ENCODE measurements at places on chromosomes 2 and 18. TPM values are rescaled to one million over a fixed set of nuclear protein-coding genes. Genes with fewer than 3 reads are reported as not detected.

Gene XIRP2
- total RNA-seq, result not detected

Gene BUB1
- 0.89 TPM for total RNA-seq

DNA sequence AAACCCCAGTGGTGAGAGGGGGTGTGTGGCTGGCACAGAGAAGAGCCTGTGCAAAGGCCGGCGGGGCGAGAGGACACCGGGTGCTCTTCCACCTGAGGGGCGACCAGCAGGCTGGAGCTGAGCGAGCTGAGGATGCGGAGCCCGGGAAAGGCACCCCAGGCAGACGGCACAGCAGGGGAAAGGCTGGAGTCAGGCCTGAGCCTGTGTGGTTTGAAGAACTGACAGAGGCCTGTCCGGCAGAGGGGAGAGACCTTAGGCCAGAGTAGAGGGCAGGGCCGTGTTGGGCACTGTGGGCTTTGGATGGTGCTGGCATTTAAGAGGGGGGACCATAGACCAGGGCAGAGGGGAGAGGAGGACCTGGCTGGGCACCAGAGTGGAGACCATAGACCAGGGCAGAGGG is 149.8 kb downstream of the RTP5 start:
- no peak for DNase-seq

DNA sequence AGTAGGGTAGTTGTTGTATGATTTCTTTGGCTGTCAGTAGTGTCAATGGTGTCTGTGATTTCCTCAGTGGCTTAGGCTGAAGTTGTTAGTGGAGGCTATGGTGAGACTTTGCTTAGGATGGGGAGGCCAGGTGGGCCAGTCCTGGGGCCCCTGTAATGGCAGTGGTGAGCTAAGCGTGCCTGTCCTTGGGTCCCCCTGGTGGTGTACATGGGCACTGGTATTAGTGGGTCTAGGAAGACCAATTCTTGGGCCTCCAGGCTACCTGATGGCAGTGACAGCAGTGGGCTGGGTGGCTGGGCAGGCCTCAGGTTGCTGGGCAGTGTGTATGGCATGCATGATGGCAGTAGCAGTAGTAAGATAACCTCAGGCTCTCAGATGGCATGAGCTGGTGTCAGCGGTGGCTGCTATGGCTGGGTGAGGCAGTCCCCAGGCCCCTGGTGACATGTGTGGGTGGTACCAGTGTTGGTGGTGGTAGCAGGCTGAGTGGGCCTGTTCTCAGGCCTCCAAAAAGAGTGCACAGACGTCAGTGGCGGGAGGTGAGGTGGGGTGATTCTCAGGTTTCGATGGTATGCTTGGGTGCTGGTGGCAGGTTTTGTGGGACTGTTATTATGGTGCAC is 103.2 kb downstream of the KLHL14 start:
- no peak for DNase-seq

DNA sequence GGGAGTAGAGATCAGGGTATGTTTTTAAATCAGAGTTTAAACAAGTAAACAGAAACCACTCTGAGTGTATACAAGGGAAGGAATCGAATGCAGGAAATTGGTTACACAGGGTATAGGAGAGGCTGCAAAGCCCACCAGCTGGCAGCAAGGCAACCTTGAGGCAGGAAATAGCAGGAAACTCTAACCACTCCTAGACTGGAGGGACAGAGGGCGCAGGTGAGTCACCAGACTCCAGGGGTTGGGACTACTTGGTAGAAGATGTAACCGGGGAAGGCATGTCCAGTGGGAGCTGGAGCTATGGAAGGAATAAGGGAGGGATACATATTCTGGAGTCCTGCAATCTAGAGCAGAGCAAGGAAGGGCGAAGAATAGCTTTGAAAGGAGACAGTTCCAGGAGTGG is 152.3 kb downstream of the MEIS1 start:
- no peak for DNase-seq

GRCh38 chr2:100104718-100105677 is 37.4 kb downstream of the AFF3 start:
- peak; percentile 3 for DNase-seq

DNA sequence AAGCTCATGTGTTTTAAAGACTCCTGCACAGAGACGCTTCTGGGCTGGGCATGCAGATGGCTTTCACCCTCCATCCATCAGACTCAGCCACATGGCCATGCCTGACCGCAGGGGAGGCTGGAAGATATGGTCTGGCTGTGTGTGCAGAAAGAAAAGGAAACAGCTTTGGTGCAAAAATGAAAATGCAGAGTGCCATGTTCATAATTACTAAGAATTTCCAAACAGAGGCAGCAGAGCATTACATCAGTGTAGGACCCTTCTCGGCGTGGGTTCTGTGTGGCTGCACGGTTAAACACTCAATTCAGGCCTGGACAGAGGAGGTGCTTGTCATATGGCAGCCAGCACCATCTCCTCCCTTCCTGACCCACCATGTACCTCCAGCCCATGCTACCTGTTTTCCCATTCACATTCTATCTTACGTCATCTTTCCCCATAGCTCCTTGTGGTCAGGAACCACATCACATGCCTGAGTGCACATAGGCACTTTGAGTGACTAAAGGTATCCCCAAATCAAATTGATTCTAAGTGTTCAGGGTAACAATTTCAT is 200.3 kb upstream of the ID2 start:
- no peak for DNase-seq

- peak; percentile 19 for DNase-seq
Observed at GRCh38 chr2:120525056-120526046, 179.4 kb downstream of the INHBB start.

- no peak for DNase-seq
Observed at GRCh38 chr18:3690764-3691066, 240.7 kb downstream of the TGIF1 start.

GRCh38 chr18:69935319-69936190 is 12.1 kb downstream of the CD226 start:
- DNase-seq, result peak; percentile 18

GRCh38 chr2:237140689-237141285 is 55.1 kb downstream of the COPS8 start:
- DNase-seq, result no peak

- no peak for DNase-seq
Observed at GRCh38 chr2:132680544-132680943, 10.5 kb upstream of the LYPD1 start.

DNA sequence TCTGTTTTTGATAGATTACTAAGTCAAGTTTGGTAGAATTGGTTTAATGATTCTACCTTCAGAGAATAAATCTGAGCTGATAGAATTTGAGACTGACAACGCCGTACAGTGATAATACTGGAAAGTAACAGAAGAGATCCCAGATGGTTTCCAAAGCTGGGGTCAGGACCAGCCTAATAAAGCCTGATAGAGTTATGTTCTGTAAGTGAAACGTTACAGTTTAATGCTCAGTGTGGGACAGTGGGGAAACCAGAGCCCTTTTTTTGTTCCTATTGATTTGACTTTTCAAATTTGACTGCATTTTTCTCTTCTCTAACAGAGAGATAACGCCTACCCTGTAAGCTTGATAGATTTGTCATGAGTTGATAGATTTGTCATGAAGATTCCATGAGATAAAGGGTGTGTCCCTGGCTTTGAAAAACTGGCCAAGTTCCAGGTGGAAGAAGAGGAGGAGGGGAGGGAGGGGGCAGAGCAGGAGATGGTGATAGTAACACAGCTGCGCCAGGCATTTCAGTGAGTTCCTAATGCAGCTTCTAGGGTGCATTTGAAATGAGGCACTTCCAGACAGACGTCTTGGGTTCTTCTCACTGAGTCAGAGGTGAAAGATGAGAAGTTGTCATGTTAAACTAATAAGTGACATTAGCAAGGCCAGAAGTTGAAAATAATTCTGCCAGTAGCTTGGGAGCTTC is 65.1 kb downstream of the CERS6 start:
- DNase-seq, result no peak

GRCh38 chr18:69490813-69491212 is 90.1 kb downstream of the DOK6 start:
- DNase-seq, result no peak

DNA sequence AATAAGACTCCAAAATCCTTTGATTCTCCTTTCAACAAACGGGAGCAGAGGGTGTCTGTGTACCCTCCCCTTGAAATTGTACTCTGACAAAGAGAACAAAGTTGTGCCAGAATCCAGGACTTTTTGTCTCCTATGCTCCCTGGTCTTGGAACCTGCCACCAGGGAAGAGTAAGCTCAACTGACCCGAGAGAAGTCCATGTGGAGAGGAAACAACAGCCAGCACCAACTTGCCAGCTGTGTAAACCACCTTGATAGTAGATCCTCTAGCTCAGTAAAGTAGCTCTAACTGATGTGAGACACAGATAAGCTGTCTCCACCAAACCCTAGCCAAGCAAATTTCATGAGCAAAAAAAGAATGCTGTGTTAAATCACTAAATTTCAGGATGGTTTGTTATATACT is 46.9 kb downstream of the LNPK start:
- no peak for DNase-seq

All from thyroid gland (tissue), 4 donors.